Urinary bladder (tissue), 4 donors: ENCODE measurements at places on chromosomes 11 and 22.

GRCh38 chr11:116168459-116168787, 604.4 kb downstream of the BUD13 start:
- DNase-seq = no peak

DNA sequence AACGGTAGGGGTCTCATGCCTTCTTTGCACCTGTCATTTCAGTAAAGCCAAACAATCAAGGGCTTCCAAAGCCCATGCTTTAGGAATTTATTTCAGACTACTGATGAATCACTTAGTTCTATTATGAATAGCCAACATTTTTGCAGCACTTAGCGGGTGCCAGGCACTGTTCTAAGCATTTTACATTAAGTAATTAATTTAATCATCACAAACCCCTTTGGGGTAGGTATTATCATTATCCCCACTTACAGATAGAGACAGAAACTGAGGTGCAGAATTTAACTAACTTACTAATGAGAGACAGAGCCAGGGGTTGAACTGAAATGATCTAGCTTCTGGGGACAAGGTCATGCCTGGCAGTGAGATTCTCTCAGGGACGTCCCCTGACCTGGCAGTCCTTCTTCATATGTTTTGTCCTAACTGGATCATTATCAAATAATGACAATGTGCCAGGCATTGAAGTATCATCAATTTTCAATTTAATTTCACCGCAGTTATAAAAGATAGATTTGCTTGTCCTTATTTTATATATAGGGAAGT, 31.7 kb upstream of the NAV2 start:
- DNase-seq = no peak

DNA sequence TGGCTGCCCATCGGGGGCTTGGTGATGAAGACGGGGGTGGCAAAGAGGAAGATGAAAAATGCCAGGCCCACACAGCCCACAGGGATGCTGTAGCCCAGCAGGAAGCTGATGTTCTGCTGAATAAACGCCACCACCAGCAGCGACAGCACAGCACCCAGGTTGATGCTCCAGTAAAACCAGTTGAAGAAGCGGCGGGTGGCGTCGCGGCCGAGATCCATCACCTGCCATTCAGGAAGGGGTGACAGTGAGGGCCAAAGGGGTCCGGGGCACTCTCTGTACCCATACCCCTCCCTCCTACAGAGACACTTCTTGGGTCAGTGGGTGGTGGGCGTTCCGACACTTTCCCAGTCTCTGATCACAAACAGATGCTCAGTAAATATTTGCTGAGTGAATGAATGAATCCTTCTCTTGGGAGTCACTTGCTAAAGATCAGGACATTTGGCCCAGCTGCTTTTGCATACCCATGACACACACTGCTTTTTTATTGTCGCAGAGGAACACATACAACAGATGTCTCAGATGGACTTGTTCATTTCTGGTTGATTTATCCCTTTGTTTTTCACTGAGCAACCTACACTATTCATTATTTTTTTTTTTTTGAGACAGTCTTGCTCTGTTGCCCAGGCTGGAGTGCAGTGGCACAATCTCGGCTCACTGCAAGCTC, 5.2 kb downstream of the SLC15A3 start:
- DNase-seq = no peak

GRCh38 chr11:67439321-67440228, 2.1 kb upstream of the PTPRCAP start:
- DNase-seq = no peak

- DNase-seq = no peak
Measured at GRCh38 chr11:103070142-103070541, 21.8 kb downstream of the DCUN1D5 start.

DNA sequence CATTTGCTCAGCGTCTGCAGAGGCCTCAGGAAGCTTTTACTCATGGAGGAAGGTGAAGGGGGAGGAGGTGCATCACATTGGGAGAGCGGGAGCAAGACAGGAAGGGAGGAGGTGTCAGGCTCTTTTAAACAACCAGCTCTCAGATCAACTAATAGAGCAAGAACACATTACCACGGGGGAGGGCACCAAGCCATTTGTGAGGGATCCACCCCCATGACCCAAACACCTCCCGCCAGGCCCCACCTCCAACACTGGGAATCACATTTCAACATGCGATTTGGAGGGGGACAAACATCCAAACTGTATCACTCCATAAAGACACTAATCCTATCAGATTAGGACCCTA, 18.9 kb upstream of the THY1 start:
- no peak for DNase-seq

- no peak for DNase-seq
Measured at GRCh38 chr11:45035413-45035812, 84.7 kb upstream of the TP53I11 start.

DNA sequence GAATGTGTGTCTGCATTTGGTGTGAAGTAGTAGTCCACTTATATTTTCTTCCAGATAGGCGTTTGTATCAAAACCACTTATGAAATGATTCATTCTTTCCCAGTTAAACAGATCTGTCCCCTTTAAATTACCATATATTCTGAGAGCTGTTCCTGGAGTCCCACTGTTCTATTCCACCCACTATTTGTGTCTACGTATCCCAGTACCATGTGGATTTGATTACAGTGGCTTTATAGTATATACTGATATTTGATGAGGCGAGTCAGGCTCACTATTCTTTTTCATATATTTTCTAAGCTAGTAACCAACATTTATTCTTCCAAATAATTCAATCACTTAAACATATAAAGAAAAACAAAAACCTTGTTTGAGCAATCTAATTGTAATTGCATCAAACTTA, 81.9 kb upstream of the RASSF10 start:
- DNase-seq = no peak

DNA sequence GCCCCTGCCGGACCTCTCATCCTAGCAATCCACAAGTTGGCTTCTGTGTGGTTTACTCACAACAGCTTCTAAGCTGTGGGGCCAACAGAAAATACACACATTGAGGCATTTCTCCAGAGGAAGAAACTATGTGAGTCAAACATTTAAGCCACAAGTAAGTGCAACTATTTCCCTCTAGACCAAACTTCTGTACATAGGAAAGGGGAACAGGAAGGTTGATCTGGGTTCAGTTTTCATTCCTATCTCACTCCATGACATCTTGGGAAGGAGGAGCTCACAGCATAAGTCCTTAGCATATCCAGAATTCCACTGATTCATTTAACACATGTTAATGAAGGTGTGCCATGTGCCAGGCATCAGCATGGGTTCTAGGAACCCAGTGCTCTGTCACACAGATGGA, 72.8 kb upstream of the PICALM start:
- no peak for DNase-seq

- no peak for DNase-seq
Measured at GRCh38 chr11:2458321-2458720, 13.5 kb downstream of the KCNQ1 start.

GRCh38 chr11:15775015-15775541, 581.3 kb downstream of the SOX6 start:
- no peak for DNase-seq

DNA sequence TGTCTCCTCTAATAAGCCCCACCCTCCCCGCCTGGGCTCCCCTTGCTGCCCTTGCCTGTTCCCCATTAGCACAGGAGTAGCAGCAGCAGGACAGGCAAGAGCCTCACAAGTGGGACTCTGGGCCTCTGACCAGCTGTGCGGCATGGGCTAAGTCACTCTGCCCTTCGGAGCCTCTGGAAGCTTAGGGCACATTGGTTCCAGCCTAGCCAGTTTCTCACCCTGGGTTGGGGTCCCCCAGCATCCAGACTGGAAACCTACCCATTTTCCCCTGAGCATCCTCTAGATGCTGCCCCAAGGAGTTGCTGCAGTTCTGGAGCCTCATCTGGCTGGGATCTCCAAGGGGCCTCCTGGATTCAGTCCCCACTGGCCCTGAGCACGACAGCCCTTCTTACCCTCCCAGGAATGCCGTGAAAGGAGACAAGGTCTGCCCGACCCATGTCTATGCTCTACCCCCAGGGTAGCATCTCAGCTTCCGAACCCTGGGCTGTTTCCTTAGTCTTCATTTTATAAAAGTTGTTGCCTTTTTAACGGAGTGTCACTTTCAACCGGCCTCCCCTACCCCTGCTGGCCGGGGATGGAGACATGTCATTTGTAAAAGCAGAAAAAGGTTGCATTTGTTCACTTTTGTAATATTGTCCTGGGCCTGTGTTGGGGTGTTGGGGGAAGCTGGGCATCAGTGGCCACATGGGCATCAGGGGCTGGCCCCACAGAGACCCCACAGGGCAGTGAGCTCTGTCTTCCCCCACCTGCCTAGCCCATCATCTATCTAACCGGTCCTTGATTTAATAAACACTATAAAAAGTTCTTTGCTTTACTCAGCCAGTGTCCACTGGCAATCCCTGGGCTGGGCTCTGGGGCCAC, 14.4 kb downstream of the TSKU start:
- DNase-seq = no peak

DNA sequence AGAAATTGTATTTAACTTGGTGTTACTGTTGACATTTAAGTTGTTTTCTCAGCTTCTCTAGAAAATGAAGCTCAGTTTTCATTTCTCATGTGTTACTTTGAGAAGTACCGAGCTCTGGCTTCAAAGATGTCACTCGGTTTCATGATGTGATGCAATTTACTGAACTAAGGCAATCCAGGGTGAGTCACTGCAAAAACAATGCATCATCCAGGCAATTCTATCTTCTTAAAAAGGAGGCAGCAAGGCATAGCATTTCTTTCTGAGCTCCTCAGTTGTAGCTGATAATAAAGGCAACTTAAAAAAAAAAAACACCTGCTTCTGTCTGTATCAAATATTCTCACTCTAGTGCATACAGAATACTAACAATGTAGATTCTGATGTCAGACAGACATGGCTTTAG, 91.1 kb upstream of the KCNA4 start:
- no peak for DNase-seq

DNA sequence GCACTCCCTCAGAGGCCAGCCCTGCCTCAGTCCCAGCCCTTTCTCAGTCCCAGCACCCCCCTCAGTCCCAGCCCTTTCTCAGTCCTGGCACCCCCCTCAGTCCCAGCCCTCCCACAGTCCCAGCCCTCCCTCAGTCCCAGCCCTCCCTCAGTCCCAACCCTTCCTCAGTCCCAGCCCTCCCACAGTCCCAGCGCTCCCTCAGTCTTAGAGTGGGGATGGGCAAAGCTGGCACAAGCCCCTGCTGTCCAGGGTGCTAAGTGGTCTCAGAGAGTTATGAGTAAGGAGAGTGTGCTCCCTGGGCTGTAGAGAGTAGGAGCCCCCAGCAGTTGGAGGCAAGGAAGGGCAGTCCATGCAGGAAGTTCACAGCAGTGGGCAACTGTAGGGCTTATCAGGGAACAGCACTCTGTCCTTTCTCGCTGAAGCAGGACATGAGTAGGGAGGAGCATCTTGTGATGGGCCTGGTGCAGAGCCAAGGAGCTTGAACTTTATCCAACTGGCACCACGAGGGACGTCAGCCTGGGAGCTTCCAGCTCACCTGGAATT, 51.4 kb upstream of the CRYBB3 start:
- DNase-seq = no peak

DNA sequence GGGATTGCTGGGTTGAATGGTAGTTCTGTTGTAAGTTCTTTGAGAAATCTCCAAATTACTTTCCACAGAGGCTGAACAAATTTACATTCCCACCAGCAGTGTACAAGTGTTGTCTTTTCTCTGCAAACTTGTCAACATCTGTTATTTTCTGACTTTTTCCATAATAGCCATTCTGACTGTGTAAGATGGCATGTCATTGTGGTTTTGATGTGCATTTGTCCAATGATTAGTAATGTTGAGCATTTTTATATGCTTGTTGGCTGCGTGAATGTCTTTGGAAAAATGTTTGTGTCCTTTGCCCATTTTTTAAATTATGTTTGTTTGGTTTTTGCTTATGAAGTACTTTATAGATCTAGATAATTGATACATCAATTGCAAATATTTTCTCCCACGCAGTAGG, 1025.0 kb downstream of the JRKL start:
- DNase-seq = no peak

DNA sequence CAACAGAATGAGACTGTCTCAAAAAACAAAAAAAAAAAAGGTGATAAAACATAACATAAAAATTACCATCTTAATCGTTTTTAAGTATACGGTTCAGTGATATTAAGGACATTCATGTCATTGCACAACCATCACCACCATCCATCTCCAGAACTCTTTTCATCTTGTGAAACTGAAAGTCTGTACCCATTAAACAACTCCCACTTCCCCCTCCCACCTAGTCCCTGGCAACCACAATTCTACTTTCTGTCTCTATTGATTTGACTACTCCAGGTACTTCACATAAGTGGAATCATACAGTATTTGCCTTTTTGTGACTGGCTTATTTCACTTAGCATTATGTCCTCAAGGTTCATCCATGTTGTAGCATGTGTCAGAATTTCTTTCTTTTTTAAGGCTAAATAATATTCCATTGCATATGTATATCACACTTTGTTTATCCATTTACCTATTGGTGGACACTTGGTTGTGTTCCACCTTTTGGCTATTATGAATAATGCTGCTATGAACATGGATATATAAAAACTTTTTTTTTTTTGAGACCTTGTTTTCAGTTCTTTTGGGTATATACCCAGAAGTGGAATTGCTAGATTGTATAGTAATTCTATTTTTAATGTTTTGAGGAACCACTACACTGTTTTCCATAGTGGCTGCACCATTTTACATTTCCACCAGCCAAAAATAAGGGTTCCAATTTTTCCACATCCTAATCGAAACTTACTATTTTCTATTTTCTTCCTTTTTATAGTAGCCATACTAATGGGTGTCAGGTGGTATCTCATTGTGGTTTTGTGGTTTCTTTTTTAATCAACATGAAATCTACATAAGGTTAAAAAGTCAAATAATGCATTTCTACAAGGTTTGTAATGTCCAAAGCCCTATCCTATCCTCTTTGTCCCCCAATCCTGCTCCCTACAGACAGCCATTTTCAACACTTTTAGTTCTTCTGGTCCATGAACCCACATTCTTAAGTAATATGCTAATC, 23.4 kb upstream of the PIK3C2A start:
- no peak for DNase-seq

- no peak for DNase-seq
Measured at GRCh38 chr22:43829904-43830851, 18.1 kb upstream of the EFCAB6 start.

GRCh38 chr22:29744902-29745301, 21.9 kb downstream of the ZMAT5 start:
- DNase-seq = no peak

DNA sequence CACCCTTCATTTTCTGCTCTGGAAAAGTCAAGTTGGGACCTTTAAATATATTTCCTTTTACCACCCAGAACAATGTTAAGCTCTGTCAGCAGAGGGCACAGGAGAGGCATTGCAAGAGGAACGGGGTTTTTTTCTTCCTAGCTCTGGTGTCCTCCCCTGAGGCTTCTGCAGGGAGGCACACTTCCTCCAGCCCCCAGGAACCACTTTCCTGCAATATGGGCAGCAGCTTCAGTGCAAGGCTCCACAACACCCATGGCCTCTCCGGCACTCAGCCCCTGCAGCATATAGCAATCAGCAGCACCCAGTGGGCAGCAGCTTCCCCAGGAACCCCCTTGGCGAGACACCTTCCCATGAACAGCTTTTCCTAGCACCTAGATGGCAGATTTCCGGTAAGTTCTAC, 101.4 kb downstream of the SYT9 start:
- DNase-seq = no peak

- no peak for DNase-seq
Measured at GRCh38 chr22:17836992-17837742, 62.9 kb upstream of the BID start.

GRCh38 chr11:123448823-123449222, 18.8 kb downstream of the GRAMD1B start:
- no peak for DNase-seq
